SW 1271 (cell line): ENCODE measurements at places on chromosomes 16 and 17.

- DNase-seq: no peak
Observed at GRCh38 chr17:37648555-37648954, 5.3 kb upstream of the DDX52 start.

DNA sequence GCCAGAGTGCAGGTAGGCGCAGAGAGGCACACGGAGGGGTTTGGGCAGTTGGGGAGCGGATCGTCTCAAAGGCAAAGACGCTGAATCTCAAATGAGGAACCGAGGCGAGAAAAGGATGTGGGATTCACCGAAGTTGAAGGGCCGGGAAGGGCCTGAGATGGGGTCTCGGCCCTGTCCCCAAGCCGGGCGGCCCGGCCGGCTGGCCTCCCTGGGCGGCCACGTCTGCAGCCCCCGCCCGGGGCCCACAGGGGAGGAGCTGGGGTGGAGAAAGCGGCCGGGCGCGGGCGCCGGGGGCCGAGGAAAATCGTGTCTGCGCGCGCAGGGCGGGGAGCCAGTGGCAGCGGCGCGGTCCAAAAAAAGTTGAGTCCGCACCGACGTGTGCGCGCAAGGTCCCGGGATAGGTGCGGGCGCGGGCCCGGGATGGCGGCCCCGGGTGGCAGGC lies 458 bp downstream of the SLC12A4 start:
- DNase-seq: no peak

DNA sequence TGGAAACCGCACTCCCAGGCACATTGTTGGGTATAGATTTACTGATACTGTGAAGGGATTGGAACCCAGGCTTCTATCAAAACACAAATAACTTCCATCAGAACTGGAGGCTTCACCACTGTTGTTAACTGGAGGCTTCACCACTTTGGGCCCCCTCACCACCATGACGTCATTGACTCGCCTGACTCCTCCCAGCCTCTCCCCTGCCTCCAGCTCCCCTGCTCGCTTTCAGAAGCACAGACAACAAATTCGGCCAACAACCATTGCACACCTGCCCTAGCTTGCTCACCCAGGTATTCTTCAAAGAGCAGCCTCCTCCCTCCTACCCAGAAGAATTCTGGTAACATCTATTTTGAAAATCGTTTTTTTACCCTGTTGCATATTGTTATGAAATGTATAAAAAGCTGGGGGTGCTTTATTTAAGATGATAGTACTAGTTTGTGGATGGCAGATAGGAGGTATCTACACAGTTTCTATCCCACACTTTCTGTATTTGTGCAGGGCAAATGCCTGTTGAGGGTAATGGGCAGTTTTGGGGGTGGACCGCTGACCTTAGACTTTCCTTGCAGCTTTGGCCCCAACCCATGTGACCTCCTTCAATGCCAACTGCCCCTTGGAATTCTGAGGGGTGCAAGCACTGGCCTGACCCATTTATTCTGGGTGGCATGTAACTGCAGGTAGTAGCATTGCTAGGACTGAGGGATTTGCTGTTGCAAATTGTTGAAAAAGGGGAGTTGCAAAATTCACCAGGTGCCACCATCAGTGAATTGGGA lies 54.1 kb downstream of the HLF start:
- no peak for DNase-seq

- no peak for DNase-seq
Observed at GRCh38 chr17:50459756-50460155, 8.9 kb downstream of the CHAD start.

- no peak for DNase-seq
Observed at GRCh38 chr16:46974352-46974751, 878 bp upstream of the DNAJA2 start.

DNA sequence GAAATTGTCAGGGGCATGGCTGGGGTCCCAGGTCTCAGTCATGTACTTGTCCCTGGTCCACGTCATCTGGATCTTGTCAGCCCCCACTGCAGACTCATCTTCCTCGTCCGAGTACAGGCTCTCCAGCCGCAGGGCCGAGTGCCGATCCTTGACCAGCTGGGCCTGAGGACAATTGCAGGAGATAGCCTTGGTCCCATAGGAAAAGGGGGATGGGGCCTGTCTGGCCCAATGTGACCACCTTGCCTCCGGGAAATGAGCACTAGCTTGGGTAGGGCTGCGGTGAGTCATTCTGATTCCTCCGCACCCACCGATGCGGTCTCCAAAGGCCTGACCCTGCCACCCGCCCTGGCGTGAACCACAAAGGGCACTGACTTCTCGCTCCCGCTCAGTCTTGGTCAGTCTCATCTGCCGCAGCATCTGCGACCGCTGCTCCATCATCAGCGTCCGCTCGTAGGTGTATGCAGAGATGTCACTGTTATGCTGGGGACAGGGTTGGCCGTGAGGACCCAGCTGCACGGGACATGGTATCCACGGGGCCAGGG lies 1.5 kb upstream of the LCAT start:
- DNase-seq: no peak

- no peak for DNase-seq
Observed at GRCh38 chr17:55440391-55440790, 18.8 kb upstream of the MMD start.

GRCh38 chr17:52606098-52606497 lies 447.6 kb upstream of the CA10 start:
- no peak for DNase-seq

DNA sequence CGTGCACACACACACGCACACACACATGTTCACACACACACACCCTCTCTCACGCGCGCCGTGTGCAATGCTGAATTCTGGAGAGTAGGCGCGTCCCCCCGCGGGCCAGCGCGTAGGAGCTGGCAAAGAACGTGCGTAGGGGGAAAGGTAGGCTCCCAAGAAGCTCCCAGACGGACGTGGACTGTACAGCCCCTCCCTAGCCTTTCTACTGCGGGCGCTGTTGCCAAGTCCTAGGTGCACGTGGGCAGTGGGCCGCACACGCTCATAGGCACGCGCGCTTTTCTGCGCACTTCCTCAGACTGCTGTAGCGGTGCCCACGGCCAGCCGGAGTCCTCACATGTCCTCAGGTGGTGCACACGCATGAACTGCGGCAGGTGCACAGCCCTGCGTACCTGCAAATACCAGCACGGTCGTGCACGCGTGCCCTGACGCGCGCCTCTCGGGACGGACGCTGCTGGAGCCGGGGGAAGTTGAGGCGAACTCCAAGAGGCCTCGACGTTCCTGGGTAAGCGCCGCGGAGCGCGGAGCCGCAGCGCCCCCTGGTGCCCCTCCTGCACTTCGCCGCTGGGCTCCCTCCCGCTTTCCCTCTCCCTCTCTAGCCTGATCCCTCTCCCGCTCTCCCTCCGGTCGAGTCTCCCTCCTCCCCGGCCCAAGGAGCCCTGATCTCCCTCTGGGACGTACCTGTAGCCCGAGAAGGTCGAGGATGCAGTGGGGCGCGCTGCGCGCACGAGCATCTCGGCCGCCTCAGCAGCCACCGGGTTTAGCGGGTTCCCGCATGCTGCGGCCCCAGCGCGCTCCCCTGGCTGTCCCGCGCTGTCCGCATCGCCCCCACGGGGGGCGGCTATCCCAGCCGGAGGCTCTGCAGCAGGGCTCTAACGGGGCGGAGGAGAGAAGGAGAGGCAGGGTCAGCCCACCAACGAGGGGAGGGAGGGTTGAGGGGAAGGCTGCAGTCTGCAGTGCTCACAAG lies 749 bp downstream of the GRIN2A start:
- DNase-seq: peak; percentile 39

DNA sequence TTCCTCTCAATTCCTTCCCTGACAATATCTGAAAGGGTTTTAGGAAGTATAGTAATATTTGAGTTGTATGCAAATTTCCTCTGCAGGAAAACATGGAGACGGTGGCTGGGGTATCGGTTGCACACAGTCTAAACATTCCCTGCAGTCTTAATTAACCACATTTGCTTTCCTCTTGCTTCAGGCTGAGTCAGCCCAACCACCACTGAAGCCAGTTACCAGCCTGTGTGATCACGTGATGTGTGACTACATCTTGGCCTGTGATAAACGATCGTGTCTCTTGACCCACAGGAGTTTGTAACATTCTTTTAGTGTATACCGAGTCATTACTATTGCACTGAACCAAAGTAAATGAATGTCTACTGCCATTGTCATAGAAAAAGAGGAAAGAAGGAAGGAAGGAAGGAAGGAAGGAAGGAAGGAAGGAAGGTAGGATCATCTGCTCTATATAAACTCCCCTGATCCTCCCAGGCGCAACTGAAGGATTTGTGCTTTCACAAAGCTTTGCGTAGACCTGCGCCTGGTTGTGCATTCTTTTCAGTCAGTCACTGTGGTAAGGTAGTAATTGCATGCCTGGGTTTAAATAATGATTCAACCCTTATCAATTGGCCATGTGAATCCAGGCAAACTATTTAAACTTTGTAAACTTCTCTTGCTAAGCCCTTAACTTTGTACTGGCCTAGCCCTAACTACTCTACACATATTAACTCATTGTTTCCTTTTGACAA lies 280.6 kb upstream of the SALL1 start:
- no peak for DNase-seq

DNA sequence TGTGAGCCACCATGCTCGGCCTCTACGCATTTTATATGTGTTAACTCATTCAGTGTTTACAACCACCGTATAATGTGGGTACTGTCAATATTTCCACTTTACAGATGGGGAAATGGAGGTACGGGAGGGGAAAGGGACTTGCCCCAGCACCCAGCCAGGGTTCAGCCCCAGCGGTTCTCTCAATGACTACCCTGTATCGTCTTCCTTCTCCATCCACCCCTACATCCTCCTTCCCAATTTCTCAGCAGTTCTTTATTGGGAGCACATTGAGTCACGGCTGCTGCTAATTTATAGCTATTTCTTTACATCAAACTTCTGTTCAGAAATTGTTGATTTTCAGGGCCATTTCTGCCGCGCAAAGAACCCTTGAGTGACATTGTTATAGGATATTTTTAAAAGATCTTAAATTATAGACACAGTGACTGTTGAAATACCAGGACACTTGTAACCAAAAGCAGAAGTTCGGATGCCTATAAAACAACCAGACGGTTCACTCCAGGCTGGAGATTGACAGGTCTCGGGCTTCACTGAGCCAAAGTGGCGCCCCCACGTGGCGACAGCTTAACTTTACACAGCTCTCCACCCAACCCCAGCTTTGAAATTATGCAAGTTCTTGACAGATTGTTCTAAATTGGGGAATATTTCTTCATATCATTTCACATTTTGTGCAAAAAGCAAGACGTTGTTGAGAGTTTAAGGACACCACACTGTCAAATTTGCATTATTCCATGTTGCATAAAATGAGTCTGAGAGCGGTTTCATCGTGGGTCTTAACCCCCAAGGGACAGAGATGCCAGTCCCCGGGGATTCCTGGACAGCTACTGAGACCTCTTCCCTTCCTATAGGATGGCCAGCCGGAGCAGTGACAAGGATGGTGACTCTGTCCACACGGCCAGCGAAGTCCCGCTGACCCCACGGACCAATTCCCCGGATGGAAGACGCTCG lies 11.8 kb downstream of the SYT17 start:
- no peak for DNase-seq

GRCh38 chr16:85550422-85550864 lies 62.7 kb upstream of the GSE1 start:
- DNase-seq: no peak
